ENCODE measurements at places on chromosomes 16 and 17.

DNA sequence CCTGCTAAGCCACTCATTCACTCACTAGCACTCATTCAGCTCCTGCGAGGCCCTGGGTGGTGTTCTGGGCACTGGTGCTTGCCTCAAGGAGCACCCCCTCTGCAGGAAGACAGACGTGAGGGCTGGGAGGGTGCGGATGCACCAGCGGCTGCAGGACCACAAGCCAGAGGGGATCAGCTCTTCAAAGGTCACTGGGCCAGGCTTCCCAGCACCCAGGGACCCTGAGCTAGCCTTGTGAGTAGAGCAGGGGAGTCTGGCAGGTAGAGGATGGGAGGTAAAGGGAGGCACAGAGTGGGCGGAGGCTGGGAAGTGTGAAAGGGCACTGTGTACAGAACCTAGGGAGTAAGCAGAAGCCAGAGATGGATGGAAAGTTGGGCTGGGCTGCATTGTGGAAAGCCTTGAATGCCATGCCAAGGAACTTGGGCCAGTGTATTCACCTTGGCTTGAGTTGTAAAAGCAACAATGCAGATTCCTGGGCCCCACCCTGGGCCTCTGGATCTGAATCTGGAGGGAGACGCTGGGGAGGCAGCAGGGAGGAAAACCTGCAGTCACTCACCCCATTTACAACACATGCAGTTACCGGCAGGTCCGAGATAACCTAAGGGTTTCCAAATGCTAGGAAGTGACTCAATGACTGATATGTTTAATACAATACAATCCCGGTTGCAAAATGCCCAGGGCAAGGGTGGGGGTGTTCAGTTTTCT is 1.7 kb downstream of the IL4R start:
- peak; percentile 38 for DNase-seq

DNA sequence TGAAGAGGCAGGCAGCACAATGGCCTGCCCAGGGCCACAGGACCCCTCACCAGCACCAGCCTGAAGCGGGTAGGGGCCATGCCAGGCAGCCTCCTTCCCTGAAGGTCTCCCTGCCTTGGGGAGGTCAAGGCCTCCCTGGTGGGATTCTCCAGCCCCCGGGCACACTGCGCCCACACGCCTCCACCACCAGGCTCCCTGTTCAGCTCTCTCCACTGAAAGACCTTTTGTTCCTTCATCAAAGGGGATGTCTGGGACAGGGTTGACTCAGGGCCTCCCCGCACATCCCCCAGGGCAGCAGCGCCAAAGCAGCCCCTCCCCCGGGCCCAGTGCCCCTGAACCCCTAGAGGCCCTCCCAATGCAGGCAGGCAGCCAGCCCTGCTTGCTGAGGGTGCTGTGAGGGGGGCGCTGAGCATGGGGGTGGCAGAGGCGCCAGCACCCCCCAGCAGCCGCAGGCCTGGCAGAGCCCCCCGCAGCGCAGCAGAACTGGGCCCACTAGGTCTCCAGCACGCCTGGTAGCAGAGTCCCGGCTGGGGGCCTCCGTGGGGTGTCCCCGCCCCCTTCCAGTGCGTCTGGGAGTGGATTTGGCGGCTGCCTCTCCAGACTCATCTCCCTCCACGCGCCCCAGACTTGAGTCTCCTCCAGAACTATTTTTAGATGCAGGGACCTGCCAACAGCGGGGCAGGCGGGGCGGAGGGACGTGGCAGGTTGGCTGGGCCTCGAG is 13.1 kb downstream of the BCAR1 start:
- DNase-seq = no peak

- peak; percentile 52 for DNase-seq
Observed at GRCh38 chr16:88685156-88686061, 898 bp downstream of the SNAI3 start.

GRCh38 chr17:61325382-61326073 is 74.1 kb upstream of the TBX2 start:
- no peak for DNase-seq

DNA sequence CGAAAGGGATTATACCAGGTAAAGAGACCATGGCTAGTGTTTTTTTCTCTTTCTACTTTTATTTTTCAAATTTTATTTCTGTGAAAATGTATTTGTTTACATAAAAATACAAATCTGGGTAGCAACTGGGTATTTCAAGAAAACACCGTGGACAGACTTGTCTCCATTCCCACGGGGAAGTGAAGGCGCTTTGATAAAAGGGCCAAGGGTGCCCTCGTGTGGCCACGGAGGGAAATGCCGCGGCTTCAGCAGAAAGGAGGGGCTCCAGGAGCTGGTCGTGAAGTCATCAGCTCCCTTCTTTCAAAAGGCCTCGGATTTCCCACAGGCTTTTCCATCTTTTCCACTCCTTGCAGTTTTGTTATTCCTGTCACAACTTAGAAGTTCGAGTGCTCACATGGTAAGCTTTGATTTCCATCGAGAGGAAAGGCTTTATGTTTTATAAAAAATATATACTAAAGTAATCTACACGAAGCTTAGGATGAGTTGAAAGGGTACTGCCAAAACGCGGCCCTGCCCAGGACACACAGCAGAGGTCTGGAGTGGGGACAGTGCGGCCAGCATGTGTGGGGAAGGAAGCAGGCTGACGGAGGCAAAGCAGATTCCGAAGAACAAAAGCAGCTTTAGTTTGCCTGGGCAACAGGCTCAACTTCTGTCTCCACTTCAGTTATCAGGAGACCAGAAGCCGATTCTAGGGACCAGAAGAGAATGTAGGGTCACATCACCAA is 15.3 kb upstream of the MNT start:
- DNase-seq = peak; percentile 83

GRCh38 chr17:77834170-77835115 is 124.1 kb upstream of the TNRC6C start:
- peak; percentile 44 for DNase-seq

DNA sequence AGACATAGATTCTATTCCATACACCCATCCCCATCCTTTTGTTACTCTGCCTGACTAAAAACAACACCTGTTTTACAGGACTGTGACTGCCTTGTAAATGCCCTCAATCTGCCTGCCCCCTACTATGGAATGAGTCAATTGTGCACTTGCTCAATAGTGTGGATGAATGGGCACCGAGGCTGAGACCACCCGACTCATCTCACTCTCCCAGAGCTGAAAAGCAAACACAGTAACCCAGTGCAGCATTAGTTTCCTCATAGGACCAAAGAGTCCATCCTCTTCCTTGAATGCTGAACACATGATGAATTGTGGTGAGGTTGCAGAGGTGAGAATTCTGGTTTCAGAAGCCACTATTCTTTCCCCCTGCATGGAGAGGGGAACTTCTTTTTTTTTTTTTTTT is 233.7 kb downstream of the ZFHX3 start:
- DNase-seq = no peak

GRCh38 chr17:83062011-83062817 is 17.2 kb upstream of the METRNL start:
- no peak for DNase-seq

GRCh38 chr16:8720080-8720966 is 45.9 kb downstream of the ABAT start:
- no peak for DNase-seq

DNA sequence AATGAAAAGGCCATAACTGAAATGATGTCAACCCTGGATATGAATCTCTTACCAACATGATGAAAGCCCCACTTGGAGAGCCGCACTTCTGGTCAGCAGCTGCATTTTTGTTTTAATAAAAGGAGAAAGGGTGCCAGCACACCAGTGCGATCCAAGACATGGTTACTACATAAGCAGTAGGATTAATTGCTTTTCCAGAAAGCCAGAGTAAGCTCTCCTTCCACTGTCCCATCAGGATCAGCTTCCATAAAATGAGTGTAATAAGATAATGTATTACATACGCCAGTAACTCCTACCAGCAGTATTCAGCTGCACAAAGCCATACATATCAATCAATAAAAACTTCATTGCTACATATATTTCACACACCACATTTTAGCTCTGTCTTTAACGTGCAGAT is 26.3 kb upstream of the NACA2 start:
- DNase-seq = no peak

- DNase-seq = no peak
Observed at GRCh38 chr16:86142801-86143236, 243.9 kb downstream of the IRF8 start.

DNA sequence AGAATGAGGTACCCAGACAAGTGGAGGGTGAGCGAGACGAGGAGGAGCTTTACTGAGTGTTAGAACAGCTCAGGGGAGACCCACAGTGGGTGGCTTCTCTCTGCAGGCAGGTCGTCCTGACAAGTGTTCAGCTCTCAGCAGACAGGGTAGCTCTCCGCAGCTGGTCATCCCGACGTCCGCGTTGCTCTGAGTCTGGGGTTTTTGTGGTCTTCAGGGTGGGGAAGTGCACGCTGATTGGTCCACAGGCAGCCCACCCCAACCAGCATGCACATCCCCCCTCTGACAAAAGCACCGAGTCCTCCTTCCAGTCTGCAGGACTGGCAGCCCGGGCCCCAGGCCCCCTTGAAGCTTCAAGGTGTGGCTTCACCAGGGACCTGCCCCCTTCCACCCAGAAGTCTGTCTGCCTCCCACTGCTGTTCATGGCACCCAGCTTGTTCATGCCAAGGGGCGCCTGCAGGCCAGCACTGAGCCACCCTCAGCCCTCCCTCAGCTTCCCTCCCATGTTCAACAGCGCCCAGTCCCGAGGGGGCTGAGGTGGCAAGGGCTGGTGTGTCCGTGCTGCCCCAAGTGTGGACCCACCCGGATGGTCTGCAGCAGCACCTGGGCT is 19.9 kb upstream of the WDR45B start:
- no peak for DNase-seq

DNA sequence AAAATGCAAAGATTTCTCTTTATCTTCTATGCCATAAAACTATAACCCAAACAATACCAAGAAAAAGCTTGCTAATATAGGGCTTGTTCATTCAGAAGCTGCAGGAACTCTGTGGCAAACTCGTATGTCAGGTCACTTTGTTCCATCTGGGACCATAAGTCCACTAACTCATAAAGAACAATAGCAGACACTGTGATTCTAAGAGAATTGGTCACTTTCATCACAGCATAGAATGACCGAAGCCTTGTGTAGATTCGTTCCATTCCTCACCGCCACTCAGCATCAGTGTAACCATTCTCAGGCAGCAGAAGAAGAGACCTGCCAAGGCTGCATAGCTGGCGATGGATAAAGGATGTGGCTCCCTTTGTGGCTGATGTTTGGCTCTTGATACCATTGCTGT is 30.3 kb upstream of the VAT1L start:
- no peak for DNase-seq

- no peak for DNase-seq
Observed at GRCh38 chr16:75821117-75821516, 94.8 kb upstream of the CPHXL start.

GRCh38 chr17:75315541-75316243 is 26.5 kb upstream of the SLC25A19 start:
- DNase-seq = no peak

- no peak for DNase-seq
Observed at GRCh38 chr17:48484256-48484655, 46.6 kb downstream of the HOXB1 start.

DNA sequence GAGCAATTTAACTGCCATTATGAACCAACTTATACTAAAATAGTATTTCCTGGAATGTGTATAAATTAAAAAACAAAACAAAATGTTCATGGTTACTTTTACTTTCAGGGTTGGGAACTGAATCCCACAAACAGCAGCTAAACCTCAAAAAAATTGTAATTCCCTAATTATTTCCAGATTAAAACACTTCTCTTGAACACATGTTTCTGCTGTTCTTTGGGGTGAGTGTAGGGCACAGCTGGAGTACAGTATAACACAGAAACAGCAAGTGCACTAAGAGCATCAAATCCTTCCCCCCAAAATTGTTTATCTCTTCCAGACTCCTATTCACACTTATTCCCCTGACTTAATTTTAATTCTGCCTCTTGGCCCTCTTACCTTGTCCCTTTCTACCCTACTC is 56.4 kb downstream of the KANSL1 start:
- DNase-seq = no peak

DNA sequence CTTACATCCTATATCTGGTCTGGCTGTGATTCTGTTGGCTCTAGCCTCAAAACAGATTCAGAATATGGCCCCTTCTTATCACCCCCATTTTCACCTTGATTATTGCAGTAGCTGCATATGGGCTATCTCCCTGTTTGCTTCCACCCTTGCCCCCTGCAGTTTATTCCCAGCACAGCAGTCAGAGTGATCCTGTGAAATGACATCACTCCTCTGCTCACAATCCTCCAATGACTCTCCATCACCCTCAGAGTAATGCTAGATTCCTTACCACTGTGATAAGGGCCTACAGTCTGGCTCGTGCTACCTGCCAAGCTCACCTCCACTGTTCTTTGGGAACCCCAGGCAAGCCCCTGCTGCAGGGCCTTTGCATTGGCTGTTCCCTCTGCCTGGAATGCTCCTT is 92.5 kb downstream of the ASIC2 start:
- no peak for DNase-seq

DNA sequence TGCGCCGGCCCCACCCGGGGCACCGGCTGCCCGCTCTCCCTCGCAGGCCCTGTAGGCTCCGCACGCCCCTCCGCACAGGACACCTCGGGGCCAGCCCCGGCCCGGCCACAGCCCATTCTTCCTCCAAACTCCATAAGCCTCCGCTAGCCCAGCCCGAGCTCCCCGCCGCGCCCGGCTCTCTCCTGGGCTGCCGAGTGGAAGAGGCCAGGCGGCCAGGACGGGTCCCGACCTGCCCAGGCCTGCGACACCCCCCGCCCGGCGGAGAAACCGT is 397 bp downstream of the NCOR1 start:
- peak; percentile 3 for DNase-seq

GRCh38 chr16:79938575-79938974 is 338.0 kb upstream of the MAF start:
- DNase-seq = no peak

GRCh38 chr17:30249460-30249859 is 14.0 kb upstream of the SLC6A4 start:
- DNase-seq = no peak

- no peak for DNase-seq
Observed at GRCh38 chr16:66271074-66272060, 95.1 kb upstream of the CDH5 start.

DNA sequence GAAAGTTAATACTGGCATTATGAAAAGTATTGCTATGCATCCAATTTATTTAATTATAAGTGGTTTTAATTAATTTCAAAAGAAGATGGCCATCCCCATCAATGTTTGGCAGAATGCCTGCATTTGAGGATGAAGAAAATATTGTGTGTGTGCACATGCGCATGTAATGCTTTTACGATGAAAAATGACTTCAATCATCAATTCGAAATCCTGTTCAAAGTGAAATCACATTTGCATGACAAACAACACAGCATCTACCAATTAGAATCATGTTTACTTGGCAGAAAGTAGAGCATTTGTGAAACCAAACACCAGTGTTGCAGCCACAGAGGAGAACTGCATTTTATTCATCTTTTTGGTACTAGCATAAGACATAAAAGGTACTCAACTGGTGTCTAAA is 191.9 kb upstream of the PIRT start:
- no peak for DNase-seq

Data from effector CD4-positive, alpha-beta T cell (primary cell).